ENCODE measurements at places on chromosomes 6 and 20.

- DNase-seq, result no peak
Measured at GRCh38 chr20:63265891-63266515, 6.6 kb upstream of the ARFGAP1 start.

GRCh38 chr20:32803092-32803491 lies 16.7 kb upstream of the MAPRE1 start:
- DNase-seq, result no peak

DNA sequence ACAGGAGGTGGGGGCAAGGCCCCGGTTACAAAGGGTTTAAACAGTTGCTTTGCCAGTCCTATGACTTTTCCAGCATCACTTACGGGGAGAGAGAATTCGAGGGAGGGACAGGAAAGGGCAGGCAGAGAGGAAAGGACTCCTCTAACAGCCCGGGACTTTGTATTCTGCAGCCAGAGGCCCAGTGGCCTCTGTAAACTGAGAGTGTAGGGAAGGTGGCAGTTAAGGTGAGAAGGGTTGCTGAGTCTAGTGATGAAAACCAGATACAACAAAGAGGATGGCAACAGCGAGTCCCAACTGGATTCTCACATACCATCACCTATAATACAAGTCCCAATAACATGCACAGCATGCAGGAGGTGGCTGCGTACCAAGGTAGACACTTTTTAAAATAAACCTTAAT lies 13.5 kb downstream of the PLAGL2 start:
- no peak for DNase-seq

- no peak for DNase-seq
Measured at GRCh38 chr6:139133262-139134063, 1.4 kb upstream of the HECA start.

GRCh38 chr20:61630816-61631215 lies 378.8 kb downstream of the CDH4 start:
- no peak for DNase-seq

DNA sequence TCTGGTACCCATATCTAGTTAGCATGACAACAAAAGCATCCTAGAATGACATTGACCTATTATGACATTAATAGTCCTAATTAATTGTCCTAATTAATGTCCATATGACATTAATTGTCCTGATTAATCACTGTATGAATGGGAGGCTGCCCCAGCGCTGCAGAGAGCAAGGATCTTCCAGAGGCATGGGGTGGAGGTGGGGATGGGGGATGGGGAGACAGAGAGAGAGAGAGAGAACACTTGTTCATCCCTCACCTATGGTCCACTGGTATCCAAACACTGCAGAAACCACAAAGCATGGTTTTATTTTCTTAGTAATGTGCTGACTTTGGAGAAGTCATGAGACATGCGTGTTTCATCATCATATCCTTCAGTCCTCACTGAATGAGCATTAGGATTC lies 235.1 kb downstream of the FNDC1 start:
- no peak for DNase-seq

GRCh38 chr6:169965657-169966311 lies 214.4 kb downstream of the ERMARD start:
- no peak for DNase-seq

- DNase-seq, result no peak
Measured at GRCh38 chr20:12354725-12355124, 437.0 kb downstream of the BTBD3 start.

- DNase-seq, result no peak
Measured at GRCh38 chr20:63176427-63177133, 39.4 kb downstream of the YTHDF1 start.

- DNase-seq, result no peak
Measured at GRCh38 chr20:13436530-13436929, 202.2 kb downstream of the TASP1 start.

GRCh38 chr20:41248368-41249024 lies 69.0 kb downstream of the ZHX3 start:
- DNase-seq, result no peak

- no peak for DNase-seq
Measured at GRCh38 chr6:41371992-41372831, 36.8 kb downstream of the NCR2 start.

DNA sequence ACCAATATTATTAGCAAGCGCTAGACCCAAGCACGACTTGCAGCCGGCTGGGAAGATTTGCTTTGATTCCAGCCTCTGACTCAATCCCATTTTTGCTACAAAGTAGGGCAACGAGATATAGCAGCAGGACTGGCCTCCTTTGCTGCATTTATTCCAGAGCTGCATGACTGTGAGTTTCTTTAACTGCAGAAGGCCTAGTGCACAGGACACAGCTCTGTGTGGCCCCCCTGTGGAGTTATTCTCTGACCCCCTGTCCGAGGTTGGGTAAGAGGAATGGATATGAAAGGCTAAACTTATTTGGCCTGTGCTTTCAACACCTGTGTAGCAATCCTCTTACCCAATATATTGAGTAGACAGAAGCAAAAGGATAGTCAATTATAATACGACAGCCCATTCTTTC lies 133.3 kb upstream of the SPTLC3 start:
- no peak for DNase-seq

GRCh38 chr6:132198040-132198439 lies 203.2 kb downstream of the MOXD1 start:
- no peak for DNase-seq

GRCh38 chr6:135493218-135493961 lies 4.2 kb downstream of the AHI1 start:
- DNase-seq, result no peak

- DNase-seq, result no peak
Measured at GRCh38 chr20:36471885-36472636, 69.3 kb upstream of the MYL9 start.

DNA sequence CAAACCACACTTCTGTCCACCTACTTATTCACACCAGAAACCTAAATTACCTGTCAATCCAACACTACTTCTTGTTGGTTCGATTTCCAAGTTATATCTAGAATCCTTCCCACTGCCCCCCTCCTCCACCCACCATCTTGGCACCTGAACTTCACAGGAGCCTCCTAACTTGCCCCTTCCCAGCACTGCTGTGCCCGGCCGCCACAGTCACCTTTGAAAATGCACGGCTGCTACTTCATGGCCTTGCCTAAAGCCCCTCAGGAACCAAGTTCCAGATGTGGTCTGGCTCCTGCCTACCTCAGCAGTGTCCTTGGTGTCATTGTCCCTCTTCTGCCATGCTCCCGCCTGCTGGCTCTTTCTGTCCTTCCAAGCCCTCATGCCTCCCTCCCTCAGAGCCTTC lies 31.2 kb downstream of the PKIG start:
- no peak for DNase-seq

- DNase-seq, result no peak
Measured at GRCh38 chr6:15960740-15961634, 167.9 kb upstream of the MYLIP start.

DNA sequence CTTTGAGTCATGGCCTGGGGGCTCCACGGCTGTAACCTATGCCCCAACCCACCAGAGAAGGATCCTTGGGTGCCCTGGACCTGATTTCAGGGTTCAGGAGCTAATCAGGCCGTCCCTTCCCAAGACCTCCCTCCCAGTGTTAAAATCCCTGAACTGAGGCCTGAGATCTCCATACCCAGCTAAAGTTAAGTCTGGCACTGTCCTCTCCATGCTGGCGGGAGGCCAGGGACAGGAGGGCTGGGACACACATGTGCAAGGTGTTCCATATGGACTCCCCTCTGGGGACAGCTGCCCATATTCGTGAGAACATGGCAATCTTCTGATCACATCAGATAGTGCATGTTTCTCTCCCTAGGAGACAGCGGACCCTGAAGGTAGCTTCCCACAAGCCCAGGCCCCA lies 11.5 kb upstream of the TREML4 start:
- no peak for DNase-seq

DNA sequence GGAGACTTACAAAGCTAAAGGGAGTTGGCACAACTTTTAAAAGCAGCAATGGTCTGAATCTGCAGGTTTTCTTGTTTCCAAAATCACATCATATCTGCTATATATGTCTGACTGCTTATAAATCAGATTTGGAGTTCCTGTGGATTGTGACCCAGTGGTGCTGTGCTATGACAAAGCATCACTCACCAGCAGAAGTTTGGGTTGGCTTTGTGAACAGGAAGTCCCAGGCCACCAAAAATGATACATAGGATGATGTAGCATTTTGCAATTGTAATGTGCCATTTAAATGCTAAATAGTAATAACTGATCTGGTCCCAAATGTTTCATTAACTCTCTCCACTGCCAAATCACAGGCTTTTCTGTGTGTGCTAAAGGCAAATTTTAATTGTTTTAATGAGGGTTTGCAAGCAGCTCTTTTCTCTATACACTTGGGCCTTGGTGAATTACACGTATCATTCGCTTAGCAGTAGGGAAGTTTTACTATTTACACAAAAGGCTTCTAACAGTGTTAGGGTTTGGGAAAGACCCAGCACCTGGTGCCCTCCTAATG lies 60.8 kb downstream of the SYNDIG1 start:
- DNase-seq, result no peak

GRCh38 chr6:57256541-57256940 lies 34.4 kb upstream of the RAB23 start:
- no peak for DNase-seq

DNA sequence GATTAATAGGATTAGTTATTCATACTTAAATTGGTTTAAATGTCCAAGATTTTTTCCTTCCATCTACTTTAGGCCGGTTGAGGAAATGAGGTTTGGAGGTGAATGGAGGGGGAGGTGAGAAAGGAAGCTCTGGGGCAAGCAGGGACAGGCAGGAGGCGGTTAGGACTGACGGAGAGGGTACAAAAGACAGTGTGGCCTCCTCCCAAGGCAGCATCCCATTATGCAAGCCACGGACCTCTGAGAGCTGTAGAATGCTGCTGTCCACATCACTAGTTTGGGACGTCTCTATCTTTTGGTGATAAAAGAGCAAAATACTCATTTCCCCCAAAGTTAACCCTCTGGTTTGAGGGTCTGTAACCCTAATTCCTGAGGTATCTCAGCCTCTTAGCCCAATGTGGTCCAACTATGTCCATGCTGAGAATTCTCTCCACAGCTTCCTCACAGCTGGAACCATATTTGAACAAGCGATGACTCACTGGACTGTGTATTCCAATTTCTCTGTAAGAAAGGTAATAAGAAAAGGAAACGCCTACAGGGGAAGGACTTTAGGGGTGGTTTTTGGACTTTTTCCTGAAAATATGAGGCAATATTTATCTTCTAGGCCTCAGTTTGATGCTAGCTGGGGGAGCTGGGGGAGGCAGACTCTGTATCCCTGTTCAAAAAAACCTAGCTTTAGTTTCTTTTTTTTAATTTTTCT lies 172.2 kb downstream of the TFAP2B start:
- no peak for DNase-seq

DNA sequence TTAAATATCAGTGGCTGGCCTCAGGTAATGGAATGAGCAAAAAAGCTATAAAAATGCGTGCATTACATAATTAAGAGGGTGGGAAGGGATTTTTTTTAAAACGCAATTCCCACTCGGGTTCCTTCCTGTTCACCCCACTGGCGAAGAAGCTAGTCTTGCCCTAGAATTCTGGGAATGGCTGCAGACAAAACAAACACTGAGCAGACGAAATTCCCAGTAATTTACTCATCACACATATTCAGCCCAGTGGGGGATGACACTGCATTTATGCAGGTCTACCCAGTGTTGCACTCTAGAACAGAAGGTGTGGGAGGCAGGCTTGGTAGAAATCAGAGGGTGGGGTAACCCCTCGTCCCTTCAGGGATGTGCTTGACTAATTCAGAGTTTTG lies 2695.0 kb upstream of the DEFB115 start:
- DNase-seq, result no peak

- DNase-seq, result peak; percentile 82
Measured at GRCh38 chr6:20319520-20320357, 81.9 kb upstream of the E2F3 start.

- DNase-seq, result no peak
Measured at GRCh38 chr6:11251553-11252360, 19.3 kb upstream of the NEDD9 start.

GRCh38 chr6:1179571-1180459 lies 132.1 kb upstream of the FOXQ1 start:
- no peak for DNase-seq

DNA sequence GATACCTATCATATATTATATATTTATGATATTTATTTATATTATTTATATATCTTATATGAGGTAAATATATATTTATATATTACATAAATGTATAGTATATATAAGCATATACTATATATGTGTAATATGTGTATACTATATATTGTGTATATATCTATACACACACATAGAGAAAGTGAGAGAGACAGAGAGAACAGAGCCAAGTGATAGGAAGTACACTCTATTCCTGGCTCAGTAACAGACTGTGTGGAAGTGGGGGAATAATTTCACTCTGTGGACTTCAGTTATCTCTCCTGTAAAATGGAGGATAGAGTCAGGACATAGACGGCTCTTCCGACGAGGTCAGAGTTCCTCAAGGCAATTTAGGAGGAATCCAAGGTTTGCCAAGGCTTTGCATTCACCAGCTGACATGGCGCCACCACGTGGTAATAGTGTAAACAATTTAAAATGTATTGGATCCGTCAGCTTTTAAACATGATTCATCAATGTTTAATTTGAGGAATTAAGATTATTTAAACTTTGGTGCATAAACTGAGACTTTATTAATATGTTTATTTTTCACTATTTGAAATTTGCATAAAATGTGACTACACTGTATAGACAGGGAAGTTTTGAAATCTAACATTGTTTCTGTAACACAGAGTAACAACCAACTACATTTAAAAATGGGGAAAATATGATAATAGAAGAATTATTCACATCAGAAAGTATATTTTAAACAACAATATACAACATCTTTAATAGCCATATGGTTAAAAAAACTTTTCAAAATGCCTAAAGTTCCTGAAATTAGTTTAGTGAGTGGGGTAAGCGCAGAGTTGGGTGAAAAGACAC lies 75.4 kb upstream of the TMEM244 start:
- DNase-seq, result peak; percentile 60

GRCh38 chr6:167244991-167245390 lies 46.1 kb upstream of the UNC93A start:
- DNase-seq, result no peak

- DNase-seq, result no peak
Measured at GRCh38 chr20:17624070-17624469, 54.2 kb downstream of the DSTN start.

GRCh38 chr6:50849796-50850180 lies 31.1 kb downstream of the TFAP2B start:
- DNase-seq, result no peak

GRCh38 chr6:89117211-89118108 lies at the start of gene SRSF12:
Gene SRSF12, minus strand, starts transcription at chr6:89118071. Its CDS starts 184 bp downstream, at chr6:89117887.
- DNase-seq, result peak; percentile 66

DNA sequence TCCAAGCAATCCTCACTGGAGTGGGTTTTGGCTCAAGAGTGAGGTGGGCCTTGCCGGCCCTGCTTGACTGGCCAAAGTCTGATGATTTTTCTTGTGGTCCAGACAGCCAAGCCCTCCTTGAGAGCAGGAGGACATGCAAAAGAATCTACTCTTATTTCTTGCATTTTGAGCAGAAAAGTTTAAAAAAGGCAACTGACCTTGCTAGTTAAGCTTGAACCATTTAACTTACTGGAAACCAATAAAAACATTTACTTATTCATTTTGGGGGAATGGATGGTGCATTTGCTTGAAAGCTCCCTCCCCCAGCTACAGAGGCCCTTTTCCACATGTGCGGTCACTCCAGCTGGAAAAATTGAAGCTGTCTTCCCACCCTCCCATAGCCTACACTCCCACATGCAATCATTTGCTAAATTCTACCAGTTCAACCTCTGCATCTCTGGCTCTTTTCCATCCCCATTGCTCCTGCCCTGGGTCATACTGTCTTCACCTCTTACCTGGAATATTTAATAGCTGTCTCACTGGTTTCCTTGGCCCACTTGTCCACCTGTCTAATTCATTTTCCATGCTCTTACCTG lies 527.9 kb downstream of the DHX35 start:
- DNase-seq, result no peak

GRCh38 chr20:41424011-41424410 lies 57.4 kb upstream of the EMILIN3 start:
- no peak for DNase-seq
